ENCODE measurements at places on chromosomes 3 and 15.

DNA sequence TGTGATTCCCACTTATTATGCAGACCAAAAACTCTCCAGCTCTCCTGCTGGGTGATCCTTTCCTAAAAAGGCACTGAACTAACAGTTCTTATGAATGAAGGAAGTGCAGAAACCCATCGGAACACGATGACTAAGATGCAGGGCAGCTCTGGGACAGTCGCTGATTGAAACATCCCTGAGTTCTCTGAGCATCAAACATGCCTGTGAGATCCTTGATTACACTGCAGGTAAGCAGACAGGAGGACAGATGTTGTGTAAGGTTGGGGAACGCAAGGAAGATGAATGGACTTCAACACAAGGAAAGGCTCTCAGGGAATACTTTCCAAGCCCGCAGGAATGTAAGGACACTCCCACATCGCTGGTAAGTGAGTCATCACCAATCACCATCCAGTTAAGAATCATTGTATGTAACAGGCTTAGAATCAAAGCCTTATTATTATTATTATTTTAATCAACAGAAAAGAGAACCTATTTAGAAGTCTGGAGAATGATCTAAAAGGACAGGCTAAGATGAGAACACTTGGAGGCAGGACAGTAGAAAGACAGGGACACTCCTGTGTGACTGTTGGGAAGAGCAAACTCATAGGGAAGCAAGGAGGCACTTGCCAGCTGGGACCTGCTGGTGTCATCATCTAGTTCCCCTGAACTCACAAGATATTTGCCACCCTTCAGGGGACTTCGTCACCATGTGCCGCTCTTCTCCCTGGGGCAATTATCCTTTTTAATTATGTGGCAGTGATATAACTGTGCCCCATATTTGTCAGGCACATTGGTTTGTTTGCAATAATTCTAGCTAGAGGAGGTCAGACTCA, 26.0 kb downstream of the TMEM158 start:
- DNase-seq, result no peak

DNA sequence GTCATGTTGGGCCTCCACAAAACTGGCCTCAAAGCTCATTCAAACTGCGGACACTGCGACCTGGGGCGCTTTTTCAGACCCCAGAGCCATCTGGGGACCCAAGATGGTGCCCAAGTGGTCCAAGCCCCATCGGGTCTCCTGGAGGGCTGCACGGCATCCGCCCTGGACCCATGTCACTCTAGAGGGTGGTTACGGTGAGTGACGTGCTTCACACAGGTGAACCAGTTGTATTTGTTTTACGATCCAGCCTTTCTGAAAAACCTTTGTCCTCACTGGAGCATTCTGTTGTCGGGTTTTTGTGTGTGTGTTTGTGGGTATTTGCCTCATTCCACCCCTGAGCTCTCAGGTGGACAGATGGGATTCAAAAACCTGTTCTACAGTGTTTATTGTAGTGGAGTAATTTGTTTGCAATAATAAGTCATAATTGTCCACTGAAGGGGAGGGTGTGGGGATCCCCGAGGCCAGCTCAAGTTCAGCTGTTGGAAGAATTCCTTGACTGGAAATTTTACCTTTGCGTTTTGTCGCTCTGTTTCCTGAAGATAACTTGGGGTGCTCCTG, 1.9 kb downstream of the SLC51A start:
- DNase-seq, result no peak

DNA sequence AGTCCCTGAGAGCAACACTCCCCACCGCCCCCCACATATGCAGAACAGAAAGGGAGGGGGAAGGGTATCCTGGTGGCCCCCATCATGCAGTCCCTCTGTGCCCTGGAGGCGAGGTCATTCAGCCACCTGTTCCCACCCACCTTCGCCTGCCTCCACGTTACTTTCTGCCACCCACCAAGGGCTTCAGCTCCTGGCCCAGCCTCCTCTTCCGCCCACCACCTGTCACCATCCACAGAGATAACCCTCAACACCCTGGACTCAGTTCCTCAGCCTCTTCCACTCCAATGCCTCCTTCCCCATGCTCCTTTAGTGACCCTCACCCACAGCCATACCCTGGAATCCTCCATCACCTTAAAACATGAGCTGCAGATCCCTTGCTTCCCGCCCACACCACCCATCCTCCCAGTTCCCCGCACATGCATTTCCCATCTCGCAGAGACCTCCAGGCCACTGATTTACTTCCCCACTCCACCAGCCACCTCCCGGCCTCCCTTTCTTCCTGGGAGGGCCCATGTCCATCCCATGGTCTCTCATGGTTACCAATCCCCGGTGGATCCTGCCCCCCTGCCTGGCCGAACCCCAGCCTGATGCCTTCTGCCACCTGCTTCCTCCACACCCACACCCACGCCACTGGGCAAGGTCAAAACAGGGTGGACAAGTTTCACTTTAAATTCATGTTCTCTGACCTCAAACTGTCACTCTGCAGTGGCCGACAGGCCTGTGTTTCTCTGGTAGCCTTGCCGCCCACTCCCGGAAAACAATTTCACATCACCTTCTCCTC, 18.2 kb downstream of the HOMER2 start:
- DNase-seq, result no peak

GRCh38 chr3:101195951-101196713, 124.2 kb downstream of the IMPG2 start:
- DNase-seq, result no peak

GRCh38 chr15:88243895-88244787, 12.4 kb downstream of the NTRK3 start:
- no peak for DNase-seq

GRCh38 chr3:115099134-115099985, 47.7 kb downstream of the ZBTB20 start:
- peak; percentile 73 for DNase-seq

GRCh38 chr3:129412542-129413198, 15.8 kb downstream of the EFCAB12 start:
- DNase-seq, result no peak

- no peak for DNase-seq
Measured at GRCh38 chr3:47443611-47443995, 32.1 kb downstream of the SCAP start.

GRCh38 chr3:48974076-48974864, 15.8 kb upstream of the P4HTM start:
- no peak for DNase-seq

- DNase-seq, result no peak
Measured at GRCh38 chr3:37940242-37940908, 50.2 kb upstream of the VILL start.

- no peak for DNase-seq
Measured at GRCh38 chr3:142568393-142569017, 10.0 kb downstream of the ATR start.

DNA sequence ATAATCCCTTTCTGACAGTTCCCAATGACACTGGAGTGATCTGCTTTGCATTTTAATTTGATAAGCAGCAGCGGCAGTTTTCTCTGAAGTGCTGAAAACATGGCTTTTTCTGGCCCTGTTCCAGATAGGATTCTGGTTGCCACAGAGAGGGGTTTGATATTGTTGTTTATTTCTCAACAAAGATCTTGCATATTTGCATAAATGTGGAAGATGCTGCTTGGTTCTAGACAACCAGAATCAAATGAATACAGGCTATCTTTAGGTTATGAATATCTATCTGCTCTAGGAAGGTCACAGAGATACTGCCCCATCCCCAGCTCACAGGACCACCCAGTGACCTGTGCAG, 137.1 kb downstream of the ZNF609 start:
- no peak for DNase-seq

DNA sequence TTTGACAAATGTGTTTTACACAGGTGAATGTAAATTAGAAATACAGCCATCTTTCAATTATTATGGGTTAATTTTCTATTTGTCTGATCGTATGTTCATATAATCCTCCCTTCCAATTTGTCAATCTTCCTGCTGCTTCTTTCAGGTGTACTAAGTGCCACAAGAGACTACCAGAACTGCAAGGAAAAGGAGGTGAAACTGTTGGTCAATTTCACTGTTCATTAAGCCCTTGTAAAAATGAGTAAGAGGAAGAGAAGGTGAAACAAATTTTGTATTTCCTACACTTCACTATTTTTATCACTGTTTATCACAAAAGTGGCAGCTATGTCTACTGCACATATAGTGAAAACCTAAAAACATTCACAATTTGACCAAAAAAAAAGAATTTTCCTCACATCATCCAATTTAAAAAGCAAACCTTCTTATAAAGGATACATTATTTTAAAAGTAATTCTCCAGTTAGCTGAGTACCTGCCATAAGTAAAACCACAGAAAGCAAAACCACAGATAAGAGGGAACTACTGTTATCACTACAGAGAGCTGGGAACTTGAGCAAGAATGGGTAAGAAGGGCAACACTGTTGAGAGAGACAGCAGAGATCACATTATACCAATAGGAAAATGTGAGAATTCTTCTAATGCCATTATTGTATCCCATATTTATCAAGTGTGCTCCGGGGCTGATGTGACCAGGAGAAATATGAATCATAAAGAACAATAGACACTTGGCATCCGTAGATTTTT, 163.0 kb downstream of the TBC1D5 start:
- no peak for DNase-seq

DNA sequence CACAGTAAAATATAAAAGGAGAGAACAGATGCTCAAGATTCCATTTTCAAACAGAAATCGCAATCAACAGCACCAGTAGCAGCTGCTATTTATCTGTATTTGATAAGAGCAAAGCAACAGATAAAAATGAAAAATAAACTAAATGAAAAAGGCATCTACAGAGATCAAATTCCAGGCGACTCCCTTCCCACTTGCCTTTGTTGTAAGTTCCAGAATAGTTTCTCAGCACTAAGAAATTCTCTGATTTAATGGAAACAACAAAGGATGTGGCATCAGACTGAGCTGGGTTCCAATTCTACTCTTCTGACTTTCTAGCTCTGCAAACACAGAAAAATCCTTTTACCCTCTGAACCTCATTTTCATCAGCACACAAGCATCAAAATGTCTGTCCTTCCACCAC, 110.8 kb upstream of the MME start:
- no peak for DNase-seq

DNA sequence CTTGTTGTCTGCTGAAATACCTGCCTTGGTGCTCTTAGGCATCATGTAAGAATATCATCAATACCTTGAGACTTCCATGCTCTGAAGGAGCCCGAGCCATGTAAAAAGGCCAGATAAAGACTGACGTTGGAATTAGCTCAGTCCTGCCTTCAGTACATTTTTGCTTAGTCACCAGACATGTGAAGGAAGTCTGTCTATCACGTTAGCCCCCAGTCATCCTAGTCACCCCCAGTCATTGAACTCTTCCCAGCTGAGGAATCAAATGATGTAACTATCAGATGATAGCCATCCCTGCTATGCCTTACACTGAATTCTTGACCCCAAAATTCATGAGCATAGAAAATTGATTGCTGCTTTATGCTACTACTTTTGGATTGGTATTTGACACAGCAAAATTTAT, 351.2 kb upstream of the SGO1 start:
- DNase-seq, result no peak

GRCh38 chr3:177745607-177746005, 548.3 kb upstream of the TBL1XR1 start:
- DNase-seq, result no peak

- no peak for DNase-seq
Measured at GRCh38 chr3:61805510-61806080, 244.2 kb downstream of the PTPRG start.

DNA sequence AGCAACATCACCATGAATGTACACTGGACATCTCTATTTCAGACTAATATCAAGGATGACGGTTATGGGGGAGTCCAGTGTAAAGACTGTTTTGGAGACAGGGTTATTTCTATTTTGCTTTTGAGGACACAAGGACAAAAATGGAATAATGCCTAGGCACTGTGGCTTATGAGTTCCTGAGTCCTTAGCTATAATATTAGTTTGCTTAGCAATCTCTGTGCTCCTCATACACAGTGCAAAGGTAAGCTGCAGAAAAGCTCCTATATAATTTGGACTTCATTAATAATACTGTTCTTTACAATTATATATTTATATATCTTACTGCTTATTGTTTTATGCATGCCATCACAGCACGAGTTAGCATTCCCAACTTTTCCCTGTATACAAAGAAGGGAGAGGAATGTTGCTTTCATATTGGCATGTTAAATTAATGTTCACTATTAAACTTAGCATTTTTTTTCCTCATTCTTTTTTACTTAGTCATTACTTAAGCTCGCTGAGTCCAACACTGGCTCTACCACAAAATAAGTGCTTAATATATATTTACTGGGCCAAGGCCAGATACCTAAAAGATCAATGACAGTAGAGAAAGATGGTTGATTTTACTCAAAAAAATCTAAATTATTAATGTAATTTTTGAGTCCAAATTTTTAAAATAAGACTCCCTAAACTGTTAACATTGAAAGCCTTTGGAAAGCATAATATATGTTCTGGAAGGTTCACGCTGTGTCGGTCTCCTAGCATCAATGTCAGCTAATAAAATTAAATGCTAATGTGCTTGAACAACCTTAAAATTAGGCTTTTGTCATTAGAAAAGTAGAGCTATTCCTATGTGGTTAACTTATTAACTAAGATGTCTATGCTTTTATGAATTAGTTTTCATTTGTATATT, 13.8 kb downstream of the THBS1 start:
- DNase-seq, result no peak

DNA sequence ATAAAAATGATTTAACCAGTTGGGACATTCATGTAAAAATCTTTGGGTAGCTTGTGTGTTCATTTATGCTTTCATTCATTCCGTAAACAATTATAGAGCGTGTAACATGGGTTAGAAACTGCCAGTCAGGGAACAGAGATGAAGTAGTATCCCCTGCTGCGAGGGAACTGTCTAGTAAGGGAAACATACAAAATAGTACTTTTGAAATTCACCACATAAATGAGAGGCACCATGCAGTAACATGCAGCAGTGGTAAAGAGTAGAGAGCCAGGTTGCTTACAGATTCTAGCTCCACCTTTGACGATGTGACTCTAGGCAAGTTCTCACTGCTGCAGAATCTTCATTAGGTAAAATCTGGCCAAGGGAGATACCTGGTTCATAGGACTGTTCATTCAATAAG, 938 bp downstream of the DZIP3 start:
- DNase-seq, result no peak

DNA sequence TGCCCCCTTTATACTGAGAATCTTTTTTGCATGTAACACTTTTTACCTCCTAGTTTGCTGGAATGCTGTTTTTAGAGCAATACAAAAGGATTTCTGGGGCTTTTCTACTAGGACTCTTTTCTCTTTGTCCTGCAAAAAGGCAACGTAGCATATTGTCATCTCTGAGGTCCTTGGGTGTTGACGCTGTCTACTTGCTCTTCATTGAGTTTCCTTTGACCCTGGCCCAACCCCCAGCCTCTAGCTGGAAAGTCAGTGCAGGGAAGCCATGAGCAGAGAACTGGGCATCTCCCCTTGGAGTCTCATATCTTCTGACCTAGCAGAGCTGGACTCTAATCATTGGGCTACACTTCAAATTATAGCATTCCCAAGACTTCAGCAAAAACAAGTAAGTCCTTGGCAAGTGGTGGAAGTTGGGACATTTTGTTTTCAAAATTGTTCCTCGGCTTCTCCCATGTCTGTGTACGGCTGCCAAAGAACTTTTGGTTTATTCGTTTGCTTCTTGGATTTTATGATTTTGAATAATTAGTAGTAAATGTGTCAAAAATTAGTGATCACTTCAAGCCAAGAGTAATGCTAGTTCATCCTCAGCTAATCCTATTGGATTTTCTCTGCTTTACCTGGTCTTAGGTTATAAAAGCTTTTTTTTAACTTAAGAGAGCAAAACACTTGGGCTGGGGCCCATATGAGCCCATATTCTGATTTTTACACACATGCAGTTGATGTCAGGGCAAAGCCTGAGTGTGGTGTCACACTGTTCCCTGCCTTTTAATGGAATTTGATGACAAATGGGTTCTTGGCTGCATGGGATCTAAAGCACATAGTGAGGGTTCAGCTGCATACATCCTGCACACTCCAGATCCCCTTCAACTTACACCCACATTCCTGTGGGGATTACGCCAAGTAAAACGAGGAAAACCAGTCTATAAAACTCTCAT, 419.5 kb upstream of the C2CD4B start:
- no peak for DNase-seq
